ENCODE measurements at places on chromosomes 5 and 9.

DNA sequence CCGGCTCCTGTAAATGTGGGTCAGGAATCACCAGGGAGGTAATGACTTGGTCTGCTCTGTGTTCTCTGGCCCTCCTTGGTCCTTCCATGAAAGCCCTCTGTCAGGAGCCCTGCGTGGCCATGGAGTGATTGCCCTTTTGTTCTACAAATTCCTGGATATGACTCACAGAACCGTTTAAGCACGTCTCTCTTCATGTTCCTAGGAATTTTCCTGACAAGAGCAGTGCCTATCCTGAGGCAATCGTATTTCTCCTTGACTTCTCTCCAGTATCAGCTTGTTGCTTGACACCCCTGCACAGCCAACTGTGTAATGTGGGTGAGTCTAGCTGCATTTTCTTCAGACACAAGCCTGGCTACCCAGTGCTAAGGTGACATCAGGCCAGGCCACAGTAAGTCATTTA, 274.3 kb upstream of the ZNF462 start:
- H3K4me3 ChIP-seq: no peak overlapping the region
- no peak for DNase-seq
- H3K36me3 ChIP-seq: no peaks in the 10 kb centered on the region
- no peak overlapping the region for H3K27ac ChIP-seq

- H3K4me3 ChIP-seq: no peak overlapping the region
- H3K4me1 ChIP-seq: peaks cover 6% of the 10 kb centered on the region
- H3K27me3 ChIP-seq: no peaks in the 10 kb centered on the region
- no peaks in the 10 kb centered on the region for H3K36me3 ChIP-seq
- no peak for DNase-seq
Measured at GRCh38 chr9:109441296-109441695, 56.8 kb downstream of the PTPN3 start.

DNA sequence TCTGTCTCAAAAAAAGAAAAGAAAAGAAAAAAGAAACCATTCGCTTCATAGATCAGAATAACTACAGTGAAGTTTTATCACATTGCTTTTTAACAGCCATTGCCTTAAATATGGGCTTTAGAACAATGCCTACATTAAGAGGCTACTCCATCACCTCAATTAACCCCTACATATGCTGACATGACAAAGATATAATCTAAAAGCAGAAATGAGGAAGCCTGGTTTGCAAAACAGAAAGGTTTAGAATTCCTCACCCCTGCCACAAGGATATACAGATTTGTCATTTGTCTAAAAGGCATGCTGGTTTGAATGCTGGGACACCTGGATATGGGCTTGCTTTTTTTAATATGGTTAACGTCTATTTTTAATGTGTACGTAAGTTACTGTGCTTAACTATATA, 1353.0 kb upstream of the C9orf72 start:
- no peak overlapping the region for H3K27ac ChIP-seq
- no peak for DNase-seq
- H3K4me1 ChIP-seq: no peaks in the 10 kb centered on the region
- no peaks in the 10 kb centered on the region for H3K36me3 ChIP-seq
- no peaks in the 10 kb centered on the region for H3K27me3 ChIP-seq

DNA sequence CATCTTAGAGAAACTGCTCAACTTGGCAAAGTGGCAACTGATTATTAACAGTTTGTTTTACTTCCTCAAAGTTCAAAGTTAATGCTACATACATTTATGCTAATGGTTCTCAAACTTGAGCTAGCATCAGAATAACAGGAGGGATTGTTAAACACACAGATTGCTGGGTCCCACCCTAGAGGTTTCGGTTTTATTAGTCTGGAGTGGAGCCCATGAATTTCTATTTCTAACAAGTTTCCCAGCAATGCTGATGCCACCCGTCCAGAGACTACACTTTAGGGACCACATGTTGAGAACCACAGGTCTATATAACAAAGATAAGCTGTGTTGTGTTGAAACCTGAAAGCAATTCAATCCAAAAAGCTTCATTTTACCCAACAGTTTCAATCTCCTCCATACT, 95.3 kb downstream of the FBXW11 start:
- H3K4me1 ChIP-seq: no peaks in the 10 kb centered on the region
- H3K4me3 ChIP-seq: no peak overlapping the region
- no peak overlapping the region for H3K27ac ChIP-seq
- peaks cover 3% of the 10 kb centered on the region for H3K36me3 ChIP-seq
- DNase-seq: no peak

DNA sequence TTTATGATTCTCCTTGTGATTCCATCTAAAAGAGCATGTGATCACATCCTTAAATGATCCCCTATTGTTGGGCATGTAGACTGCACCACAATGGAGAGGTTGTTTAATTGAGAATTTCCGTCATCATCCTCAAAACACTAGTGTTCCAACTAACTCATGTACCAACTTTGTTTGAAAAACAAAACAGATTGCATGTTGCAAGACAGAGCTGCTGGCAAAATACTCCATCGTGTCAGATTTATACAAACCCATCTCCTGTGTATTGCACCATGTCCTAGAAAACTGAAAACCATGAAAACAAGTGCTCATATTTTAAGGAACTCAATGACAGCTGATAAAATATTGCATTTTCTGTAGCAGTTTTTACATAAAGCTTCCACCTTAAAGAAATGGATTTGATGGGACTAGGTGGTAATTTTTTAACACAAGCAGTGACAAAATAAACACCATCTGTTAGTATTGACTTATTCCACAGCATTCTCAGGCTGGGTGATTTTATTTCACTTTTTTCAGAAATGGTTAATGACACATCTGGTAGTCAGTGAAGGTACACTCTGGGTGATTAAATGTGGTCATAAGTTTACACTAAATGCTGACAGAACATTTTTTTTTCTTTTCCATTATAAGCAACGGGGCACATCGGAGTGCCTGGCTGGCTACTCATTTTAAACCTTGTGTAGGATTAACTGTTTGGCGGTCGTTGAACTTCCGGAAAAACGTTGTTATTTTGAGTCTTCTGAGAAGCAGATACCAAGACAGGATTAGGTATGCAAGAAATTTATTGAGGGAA, 602.9 kb upstream of the WWC1 start:
- H3K4me3 ChIP-seq: no peak overlapping the region
- no peak overlapping the region for H3K27ac ChIP-seq
- H3K36me3 ChIP-seq: no peaks in the 10 kb centered on the region
- no peaks in the 10 kb centered on the region for H3K27me3 ChIP-seq
- no peak for DNase-seq
- H3K4me1 ChIP-seq: no peaks in the 10 kb centered on the region

DNA sequence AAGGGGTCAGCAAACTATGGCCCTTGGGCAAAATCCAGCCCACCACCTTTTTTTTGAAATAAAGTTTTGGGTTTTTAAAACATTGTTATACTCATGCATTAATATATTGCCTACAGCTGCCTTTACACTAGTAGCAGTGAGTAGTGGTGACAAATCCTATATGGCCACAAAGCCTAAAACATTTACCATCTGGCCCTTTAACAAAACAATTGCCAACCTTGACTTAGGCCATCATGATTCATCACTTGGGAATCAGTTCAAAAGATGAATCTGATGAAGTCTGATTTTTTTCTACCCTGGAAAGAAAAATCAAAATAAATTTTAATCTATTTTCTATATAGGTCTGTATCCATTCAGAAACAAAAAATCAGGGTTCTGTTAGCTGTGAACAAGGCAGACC, 484.9 kb downstream of the BNC2 start:
- H3K4me3 ChIP-seq: no peak overlapping the region
- DNase-seq: no peak
- H3K27me3 ChIP-seq: no peaks in the 10 kb centered on the region
- no peaks in the 10 kb centered on the region for H3K36me3 ChIP-seq
- no peak overlapping the region for H3K27ac ChIP-seq
- H3K4me1 ChIP-seq: no peaks in the 10 kb centered on the region

DNA sequence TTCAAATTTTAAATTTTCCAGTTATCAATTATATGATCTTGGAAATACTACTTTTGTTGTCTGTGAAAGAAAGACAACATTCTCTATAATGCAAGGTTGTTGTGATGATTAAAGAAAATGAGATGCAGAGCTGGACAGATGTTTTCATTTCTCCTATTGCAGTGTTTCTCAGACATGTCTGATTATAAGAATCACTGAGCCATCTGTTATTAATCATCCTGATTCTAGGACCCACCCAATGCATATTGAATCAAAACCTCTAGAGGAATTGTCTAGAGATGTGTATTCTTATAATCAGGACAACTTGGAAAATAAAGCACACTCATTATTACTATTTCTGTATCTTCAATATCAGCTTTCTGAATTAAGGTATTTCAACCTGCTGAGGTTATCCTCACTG, 121.1 kb upstream of the ASTN2 start:
- no peaks in the 10 kb centered on the region for H3K36me3 ChIP-seq
- no peak overlapping the region for H3K4me3 ChIP-seq
- H3K27ac ChIP-seq: no peak overlapping the region
- no peaks in the 10 kb centered on the region for H3K27me3 ChIP-seq
- H3K4me1 ChIP-seq: no peaks in the 10 kb centered on the region
- DNase-seq: no peak

DNA sequence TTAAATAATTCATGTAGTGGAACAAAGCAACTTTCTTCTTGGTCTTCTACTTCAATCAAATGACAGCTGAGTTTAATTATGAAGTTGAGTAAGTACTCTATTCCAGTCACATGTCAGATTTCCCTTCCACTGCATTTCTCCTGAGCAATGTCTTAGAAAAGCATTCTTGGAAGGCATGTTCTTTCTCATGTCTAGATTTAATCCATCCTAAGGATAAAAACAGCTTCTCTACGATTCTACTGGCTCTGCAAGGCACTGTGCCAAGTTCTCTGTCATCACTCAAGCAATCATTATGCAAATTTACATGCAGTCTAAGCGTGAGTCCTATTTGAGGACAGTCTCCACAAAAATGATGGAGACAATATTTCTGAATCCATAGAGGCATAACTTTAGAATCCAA, 142.4 kb downstream of the YIPF5 start:
- H3K27ac ChIP-seq: no peak overlapping the region
- no peak for DNase-seq

All from H1 (cell line).